ENCODE measurements at places on chromosomes 3 and 15.

DNA sequence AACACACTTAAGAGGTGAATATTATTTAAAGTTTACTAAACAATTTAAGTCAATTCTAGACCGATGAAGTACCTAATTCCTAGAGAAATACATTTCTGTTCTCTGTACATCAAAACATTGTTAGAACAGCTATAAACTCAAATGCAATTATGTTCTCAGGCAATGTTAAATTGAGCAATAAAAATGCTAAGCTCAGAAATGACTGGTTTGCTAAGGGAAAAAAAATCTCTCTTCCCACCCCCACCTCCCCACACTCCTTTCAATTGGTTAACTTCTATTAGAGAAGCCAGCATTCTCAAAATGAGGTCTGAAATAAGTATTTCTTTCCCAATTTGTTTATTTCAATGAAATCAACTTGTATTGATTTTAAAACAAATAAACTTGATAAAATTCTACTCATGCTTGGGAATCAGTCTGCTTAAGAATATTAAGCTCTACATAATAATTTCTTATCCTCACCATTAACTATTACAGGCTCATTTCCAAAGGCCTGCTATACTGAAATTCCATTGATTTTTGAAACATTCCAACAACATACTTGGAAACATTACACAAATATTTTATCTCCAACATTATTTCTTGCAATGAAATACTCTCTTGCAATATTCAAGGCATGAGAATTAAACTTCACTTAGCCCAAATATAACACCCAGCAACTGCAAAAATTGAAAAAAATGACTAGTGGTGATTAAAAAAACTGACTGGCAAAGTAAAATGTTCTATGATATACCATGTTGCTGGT is 22.6 kb downstream of the TSPAN3 start:
- DNase-seq, result no peak

- no peak for DNase-seq
Measured at GRCh38 chr15:76163457-76164295, 103.9 kb downstream of the TMEM266 start.

- no peak for DNase-seq
Measured at GRCh38 chr3:158810823-158811724, 9.2 kb downstream of the MFSD1 start.

DNA sequence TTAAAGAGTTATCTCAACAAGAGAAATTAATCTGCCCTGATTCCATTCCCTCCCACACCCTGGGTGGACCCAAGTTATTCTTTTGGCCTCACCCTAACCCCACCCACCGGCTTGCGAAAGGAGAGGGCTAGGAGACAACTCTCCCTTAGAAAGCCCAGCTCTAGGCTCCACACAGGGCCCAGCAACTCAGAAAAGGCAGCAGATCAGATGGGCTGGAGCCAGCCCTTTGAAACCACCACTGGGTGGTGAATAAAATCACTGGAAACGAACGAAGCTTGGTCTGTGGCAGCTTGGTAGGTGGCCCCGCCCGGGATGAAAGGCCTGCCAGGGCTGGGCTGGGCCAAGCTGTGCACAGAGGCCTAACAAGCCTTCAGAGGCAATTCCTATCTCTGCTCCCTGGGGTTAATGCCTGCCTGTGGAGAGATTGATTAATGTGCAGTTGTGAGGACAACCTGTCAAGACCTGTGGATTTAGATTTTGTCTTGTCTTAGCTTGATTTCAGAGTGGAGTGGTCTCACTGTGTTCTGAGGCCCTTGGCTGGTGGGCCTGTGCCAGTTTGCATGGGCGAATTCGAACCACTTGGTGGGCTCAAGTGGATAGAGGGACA is 38.8 kb downstream of the BHLHE40 start:
- DNase-seq, result no peak

- DNase-seq, result no peak
Measured at GRCh38 chr15:89299896-89300295, 34.7 kb downstream of the POLG start.

GRCh38 chr15:66723826-66724731 is 22.0 kb downstream of the SMAD6 start:
- DNase-seq, result no peak

GRCh38 chr15:75112848-75113492 is 88.7 kb upstream of the C15orf39 start:
- no peak for DNase-seq

- DNase-seq, result no peak
Measured at GRCh38 chr3:150828997-150829396, 66.0 kb upstream of the SIAH2 start.

DNA sequence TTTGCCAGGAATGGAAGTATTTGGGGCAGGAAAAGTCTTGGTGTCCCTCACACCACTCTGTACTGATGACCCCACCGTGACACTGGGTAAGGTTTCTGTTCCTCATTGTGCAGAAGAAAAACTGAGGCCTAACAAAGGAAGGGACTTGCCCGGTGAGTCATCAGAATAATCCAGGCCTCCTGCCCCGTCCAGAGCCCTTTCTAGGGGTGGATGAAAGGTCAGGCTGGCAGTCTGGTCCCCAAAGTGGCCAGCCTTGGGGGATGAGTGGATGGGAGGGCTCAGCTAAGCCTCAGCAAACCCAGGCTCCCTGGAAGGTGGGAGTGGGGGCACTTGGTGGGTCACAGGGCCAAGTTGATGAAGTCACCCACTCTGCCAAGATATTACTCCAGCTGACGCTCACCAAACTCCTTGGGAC is 2.3 kb upstream of the DNAH1 start:
- no peak for DNase-seq

GRCh38 chr15:75671730-75672602 is 24.3 kb downstream of the SNX33 start:
- DNase-seq, result no peak

GRCh38 chr3:18194431-18194830 is 230.7 kb downstream of the SATB1 start:
- DNase-seq, result no peak

DNA sequence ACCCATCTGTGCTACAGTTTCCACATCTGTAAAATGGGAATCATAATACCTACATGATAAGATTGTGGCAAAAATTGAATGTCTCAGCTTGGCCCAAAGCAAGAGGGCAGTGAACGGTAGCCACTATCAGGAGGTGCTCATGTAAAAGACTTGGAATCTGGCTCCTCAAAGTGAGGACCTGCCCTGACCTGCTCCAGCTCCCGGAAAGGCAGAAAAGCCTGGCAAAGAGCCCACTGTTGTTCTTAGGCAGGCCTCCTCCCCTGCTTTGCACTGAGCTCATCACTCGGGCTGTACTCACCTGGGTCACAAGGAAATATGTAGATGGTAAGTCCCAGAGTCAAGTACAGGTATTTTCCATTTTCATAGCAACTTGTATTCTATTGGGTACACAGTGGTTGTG is 250.7 kb upstream of the TBL1XR1 start:
- DNase-seq, result no peak

DNA sequence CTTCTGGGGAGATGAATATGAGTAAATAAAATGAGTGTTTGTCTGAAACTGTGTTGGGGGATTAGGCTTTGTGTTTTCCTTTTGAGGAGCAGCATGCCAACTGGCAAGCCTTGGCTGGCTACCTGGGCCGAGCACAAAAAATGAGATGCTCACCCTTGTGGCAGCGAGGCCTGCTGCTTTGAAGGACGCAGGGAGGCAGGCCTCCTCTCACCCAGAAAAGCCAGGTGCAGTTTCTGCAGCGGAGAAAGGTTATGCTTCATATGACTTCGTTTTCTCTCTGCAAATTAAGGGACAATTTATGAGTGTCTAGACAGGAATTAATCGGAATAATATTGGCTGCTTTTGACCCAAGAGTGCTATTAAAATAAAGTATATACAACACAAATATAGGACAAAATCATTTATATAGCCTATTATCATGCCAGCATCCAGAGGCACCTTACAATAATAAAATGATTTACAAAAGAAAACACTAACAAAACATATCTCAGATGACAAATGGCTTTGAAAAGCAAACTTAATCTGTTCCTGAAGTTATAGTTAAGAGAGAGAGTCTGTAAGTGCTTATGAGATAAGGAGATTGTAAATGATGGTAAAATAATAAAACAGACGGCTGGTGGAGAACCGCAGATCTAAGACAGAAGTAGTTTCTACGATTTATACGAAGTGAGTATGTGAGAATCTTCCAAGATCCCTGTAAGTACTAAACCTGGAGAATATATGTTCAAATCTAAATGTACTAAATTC is 682.8 kb upstream of the NR2F2 start:
- no peak for DNase-seq

Data from NCI-H2107 (cell line).